ENCODE measurements at places on chromosomes 3 and 15.

DNA sequence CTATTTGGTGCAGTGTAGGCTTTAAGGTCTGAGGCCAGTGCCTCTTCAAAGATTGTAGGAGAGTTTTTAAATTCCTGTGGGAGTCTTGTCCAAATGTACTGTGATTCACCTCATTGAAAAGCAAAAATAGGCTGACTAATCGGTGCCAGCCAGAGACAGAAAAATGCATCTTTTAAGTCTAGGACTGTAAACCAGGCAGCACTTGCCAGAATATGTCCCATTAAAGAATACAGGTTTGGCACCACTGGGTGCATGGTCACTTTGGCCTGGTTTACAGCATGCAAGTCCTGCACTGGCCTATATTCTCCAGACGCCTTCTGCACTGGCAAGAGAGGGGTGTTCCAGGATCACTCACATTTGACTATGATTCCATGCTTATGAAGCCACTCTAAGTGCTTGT is 20.3 kb upstream of the NOX5 start:
- no peak for DNase-seq

DNA sequence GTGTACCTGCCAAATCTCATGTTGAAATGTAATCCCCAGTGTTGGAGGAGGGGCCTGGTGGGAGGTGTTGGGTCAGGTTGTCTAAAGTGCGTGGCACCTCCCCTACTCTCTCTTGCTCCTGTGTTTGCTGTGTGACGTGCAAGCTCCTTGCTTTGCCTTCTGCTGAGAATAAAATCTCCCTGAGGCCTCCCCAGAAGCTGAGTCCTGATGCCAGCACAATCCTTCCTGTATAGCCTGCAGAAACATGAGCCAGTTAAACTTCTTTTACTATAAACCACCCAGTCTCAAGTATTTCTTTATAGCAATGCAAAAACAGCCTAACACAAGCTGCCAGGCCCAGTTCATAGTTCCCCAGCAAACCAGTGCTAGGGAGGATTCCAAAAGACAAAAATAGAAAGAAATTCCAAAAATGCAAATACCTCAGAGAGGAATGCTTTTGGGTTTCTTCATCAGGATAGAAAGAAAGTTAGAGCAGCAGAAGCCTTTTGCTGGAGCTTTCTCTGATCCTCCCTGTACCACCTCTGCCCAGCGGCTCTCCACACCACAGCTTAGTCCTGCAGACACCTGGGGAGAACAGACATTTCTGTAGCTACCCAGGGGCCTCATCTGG is 25.9 kb upstream of the CDV3 start:
- DNase-seq, result no peak

- DNase-seq, result no peak
These were observed 8.9 kb downstream of the CA12 start for GRCh38 chr15:63372753-63373152.

- no peak for DNase-seq
These were observed 49.3 kb downstream of the ADAMTS7 start for GRCh38 chr15:78761891-78762385.

- DNase-seq, result no peak
These were observed 10.8 kb downstream of the BCL2L10 start for GRCh38 chr15:52101542-52102323.

DNA sequence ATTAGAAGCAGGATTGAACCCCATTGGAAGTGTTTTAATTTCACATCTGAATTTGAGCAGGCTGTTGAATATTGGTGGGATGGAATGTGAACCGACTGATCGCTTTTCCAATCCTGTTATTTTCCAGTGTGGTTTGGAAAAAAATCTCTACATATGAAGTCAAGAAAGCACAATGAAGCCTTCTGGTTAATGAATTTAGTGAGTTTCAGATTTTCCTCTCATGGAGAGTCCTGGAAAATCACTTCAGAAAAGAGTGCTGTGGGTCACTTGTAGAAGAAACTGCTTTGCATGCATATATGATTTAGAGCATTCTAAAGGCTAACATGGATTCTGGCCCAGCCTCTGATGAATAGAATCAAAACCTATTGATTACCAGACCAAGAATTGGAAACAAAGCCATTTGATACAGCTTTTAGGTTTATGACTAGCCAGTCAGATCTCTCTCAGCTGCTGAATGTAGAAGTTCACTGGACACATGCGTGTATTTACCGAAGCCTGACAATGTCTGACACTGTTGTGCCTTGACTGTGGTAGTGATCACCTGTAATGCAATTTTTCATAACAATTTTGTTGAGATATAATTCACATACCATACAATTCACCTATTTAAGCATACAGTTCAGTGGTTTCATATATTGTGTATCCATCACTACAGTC is 121.9 kb downstream of the FNDC3B start:
- no peak for DNase-seq

DNA sequence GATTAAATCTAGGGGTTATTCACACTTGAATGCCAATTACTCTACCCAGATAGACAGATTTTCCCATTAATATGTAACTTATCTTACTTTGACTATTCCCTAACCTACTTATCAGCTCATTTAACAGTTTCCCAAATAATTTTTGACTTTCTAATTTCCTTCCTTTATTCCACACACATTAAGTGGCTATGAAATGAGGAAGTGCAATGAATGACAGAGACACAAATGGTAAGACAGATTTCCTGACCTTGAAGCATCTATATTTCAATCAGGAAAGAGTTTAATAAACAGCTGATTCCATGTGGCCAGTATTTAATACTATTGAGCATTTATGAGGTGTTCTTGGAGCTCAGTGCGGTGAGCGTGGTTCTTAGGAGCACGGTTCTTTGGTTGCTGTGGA is 78.8 kb downstream of the SLC7A14 start:
- no peak for DNase-seq

GRCh38 chr3:154071146-154071545 is 50.0 kb upstream of the ARHGEF26 start:
- DNase-seq, result no peak
